ENCODE measurements at places on chromosomes 5 and 9. TPM values are rescaled to one million over a fixed set of nuclear protein-coding genes. Genes with fewer than 3 reads are reported as not detected.

Gene OR1J2
- total RNA-seq: not detected

Gene GFPT2
- total RNA-seq: 11.4 TPM

Gene TTC16
- not detected for total RNA-seq

Gene APBA1
- total RNA-seq: 29.0 TPM

Gene PTGS1
- 0.47 TPM for total RNA-seq

Gene FSD1L
- 146 TPM for total RNA-seq

Gene ACTBL2
- total RNA-seq: not detected

Gene NIPSNAP3A
- total RNA-seq: 110 TPM

Gene IFNB1
- total RNA-seq: not detected

All from occipital lobe (tissue), 3 donors.